ENCODE measurements at places on chromosomes 5 and 9.

- DNase-seq = no peak
Observed at GRCh38 chr5:158064334-158065123, 205.6 kb upstream of the CLINT1 start.

DNA sequence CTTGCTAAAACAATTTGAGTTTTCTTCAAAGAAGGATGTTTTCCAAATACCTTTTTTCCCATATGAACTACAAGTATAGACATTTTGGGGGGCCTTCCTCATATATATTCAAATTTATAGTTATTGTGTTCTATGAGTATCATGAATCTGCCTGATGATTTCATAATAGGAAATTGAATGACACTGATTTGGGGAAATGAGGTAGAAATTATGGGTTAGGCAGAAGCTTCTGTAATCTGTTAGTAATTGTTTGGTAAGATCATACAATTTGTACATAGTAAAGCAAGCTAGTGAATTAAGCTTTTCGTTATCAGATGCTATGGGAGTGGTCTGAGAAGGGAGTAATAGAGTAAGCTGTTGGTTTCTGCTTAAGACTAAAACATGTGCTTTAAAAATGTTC is 98.0 kb downstream of the TRIO start:
- DNase-seq = no peak

DNA sequence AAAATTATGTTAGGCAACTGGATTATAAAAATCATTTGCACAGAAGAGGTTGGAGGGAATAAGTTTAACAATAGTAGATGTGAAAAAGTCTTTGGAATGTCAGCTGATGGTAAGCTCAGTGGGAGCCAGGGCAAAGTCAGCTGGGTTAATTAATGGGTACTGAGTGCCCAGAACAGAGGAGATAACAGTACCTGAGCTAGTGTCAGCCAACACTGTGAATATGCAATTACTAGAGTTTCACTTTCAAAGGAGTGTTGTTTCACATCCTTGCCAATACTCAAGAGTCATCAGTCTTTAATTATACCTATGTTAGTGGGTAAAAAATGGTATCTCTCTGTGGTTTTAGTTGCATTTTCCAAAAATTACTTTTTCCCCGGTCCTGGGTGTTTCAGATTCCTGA is 135.1 kb downstream of the KIF4B start:
- no peak for DNase-seq

DNA sequence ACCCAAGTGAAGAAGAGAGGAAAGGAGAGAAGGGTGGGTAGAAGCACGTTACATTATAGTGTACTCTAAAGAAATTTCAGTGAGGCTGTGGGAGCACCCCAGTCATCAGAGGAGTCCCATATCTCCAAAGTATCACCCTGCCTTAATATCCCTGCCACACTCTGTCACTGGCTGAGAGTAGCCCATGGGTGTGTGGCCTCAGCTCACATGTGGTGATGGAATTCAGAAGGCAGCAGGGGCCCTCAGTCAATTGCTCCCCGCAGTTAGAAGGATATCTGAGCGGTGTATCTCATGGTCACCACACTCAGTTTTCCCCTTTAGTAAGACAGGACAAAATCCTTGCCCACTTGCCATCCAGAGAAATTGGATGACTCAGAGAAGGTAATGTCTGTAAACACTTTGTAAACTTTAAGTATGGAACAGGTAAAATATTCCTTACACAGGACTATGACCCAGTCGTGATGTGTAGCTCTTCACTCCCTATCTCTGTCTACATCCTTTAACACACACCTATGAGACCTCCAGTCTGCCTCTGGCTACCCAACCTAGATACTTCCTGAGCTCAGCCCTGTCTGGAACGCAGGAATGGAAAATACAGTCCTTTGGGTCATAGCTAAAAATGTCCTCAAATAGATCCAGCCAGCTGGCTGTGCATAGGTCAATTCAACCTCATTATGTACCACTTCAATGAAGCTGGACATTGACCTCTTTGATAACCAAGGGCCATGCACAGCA is 24.3 kb upstream of the PLIN2 start:
- no peak for DNase-seq

DNA sequence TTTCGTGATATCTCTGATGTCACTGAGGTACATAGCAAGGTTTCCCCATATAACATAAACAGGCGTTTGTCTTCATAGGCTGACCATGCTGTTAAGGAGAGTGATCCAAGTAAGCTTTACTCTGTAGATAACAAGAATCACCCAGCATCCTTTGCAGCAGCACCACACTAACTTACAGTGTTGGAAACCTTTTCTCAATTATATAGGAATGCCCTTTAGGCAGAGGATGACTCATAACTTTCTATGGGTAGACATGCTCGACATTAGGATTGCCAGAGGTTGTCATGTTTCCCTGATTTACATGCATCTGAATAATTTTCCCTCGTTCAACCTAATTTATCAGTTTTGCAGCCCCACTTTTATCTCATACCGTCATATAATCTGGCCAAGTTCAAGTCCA is 870.0 kb upstream of the CDH9 start:
- no peak for DNase-seq

GRCh38 chr5:14343376-14343775 is 200.2 kb downstream of the TRIO start:
- DNase-seq = no peak

DNA sequence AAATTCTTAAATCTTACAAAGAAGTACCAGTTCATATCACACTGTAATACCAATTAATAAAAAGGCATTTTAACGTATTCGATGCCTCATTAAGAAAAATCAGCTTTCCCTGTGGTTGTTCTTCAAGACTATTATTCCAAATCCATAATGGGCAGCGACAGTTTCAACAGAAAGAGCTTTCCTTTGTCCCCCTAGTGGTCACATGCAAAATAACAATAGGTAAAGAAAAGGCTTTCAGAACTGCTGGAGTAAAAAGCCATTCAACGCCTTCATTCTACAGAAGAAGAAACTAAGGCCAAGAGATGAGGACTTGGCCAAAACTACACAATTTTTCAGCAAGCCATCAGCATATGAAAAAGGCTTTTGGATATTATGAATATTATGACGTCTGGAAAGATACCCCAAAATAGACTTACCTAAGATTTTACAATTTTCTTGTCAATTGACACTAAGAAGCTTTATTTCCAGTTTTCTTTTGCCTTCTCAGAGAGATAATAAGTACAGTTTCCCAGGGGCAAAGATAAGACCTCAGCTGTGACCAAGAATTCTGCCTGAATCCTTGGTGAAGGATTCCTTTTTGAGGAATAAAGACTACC is 6.7 kb upstream of the CDH6 start:
- DNase-seq = no peak

GRCh38 chr5:138238034-138238433 is 24.9 kb upstream of the CDC23 start:
- no peak for DNase-seq

GRCh38 chr5:116799401-116799800 is 224.8 kb upstream of the SEMA6A start:
- no peak for DNase-seq

GRCh38 chr9:90131568-90131967 is 511.1 kb downstream of the DIRAS2 start:
- no peak for DNase-seq

DNA sequence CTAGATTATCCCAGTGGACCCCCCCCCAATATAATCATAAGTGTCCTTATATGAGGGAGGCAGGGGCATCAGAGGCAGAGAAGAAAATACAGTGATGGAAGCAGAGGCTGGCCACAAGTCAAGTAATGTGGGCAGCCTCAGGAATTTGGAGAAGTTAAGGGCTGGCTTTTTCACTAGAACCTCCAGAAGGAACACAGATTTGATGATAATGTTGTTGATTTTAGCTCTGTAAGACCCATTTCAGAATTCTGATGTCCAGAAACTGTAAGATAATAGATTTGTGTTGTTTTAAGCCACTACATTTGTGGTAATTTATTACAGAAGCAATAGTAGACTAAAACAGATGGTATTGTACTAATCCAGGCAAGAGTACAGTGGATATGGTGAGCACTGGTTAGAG is 36.3 kb upstream of the LRRTM2 start:
- no peak for DNase-seq

DNA sequence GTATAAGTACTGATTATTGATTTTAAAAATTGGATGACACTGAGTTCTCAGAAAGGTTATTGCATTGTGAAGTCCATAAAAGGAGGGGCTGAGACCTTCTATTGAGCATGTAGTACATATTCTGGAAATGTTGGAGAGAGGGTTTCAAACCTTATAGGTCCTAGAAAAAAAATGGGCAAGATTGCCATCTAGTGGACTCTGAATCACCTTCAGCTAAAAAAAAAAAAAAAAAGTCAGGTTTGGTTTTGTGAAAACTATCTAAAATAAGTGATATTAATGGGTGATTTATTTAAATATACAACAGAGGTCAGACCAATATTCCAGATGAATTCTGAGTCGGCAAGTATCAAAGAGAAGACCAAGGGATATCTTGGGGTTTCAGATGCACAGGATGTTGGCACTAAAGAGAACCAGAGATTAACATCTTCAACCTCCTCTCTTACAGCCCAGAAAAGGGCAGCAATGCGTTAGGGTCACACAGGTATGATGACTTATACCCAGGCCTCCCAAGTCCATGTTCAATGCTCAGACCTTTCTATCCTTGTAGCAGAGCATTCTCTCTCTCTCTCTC is 109.8 kb upstream of the NMUR2 start:
- DNase-seq = no peak

GRCh38 chr5:112183103-112183711 is 235.9 kb downstream of the EPB41L4A start:
- no peak for DNase-seq

DNA sequence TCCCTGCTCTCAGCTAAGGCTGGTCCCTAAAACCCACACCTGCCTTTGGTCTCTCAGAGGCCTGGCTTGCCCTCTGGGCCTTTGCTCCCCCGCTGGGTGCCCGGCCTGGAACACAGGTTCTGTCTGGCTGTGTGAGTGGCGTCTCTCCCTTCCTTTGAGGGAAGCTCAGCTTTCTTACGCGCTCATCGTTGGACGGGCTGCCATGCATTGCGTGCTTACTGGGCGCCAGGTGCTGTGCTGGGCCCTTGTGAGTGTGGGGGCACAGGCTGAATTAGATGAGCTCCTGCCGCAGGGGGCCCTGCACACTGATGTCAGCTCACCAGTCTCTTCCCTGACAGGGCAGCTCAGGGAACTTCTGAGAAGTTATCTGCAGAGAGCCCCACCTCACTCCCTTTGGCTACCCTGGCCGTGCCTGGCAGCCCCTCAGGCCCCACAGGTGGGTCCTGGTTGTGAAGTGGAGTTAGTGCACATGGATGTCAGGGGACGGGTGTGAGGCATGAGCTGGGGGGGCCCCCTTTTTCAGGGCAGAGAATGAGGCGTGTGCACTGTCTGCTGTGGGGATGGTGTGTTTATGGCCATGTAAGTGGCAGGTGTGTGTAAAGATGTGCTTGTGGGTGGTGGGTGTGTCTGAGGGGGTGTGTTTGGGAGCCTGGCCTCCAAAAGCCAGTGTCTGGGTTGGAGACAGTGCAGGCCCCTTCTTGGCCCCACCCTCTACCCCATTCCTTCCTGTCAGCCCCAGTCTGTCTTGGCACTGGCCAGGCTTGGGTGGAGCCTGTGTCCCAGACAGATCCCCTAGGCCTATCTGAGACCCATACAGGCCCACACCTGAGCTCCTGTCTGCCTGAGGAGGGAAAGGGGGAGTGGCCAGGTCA is 7.5 kb upstream of the RMND5B start:
- DNase-seq = no peak

DNA sequence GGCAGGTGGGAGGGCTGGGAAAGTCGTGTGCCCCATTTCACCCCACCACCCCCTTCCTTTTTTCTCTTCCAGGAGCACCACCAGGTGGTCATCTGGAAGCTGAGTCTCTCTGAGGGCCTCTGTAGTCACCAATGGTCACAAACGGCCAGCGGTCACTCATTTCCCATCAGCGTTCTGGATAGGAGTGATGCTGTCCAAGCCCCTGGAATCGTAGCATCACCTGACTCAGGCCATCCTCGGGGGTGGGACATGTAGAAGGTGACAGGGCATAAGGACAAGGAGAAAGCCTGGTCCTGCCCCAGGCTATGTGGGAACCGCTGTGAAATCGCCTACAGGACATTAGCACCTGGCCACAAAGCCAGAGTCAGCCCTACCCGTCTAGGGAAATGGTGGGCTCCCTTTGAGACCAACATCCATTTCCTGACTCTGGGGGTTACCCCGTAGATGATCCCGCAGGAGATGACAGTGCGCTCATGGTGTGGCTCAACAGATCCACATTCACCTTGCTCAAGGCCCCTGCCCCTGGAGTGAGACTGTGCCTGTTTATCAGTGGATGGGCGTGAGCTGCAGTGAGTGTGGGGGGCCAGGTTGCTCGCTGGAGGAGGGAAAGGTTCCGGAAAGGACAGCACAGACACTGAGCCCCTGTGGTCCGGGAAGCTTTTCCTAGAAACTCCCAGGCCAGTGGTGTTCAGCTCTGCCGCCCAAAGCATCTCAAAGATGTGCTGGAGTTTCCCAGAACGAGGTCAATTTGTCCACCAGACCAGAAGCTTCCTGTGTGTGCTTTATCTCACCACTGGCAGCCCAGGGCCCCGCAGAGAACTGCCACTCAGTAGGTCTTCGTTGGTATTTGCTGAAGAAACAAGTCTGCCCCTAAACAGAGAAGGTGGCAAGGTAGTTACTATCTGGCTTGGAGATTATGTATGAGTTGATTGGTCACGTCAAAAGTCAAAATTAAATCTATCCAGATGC is 61.1 kb upstream of the UNC5A start:
- no peak for DNase-seq

DNA sequence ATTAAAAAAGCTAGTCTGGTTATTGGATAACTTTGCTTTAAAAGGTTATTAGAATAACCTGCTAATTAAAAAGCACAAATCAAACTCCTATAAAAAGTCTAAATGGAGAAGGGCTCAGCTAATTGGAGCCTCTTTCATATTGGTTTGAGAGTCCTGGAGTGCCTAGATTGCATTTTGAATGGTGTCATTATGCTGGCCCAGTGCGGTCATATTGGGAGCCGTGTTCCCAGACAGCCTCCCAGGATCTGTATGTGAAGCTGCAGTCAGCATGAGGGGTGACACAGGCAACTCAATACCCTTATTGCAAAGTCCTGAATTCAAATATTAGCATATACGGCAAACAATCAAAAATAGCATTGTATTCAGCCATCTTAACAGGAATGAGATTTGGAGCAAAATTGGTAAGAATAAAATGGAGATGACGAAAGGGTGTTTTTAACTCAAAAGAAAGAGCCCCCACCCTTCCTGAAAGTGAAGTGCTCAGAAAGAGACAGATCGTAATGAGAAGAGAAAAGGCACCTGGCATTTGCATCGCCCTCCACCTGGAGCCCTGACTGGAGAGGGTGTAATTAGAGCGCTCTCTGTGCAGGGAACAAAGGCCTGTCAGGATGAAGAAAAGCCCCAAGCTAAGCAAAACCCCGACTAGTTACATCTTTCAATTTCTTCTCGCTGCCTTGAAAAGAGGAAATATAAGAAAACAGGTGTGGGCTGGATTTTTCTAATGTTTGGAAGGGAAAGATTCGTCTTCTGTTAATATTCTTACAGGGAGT is 621.0 kb upstream of the ADAMTS16 start:
- no peak for DNase-seq

GRCh38 chr5:137268646-137269045 is 230.5 kb downstream of the SPOCK1 start:
- no peak for DNase-seq
